ENCODE measurements at places on chromosomes 12 and 14.

DNA sequence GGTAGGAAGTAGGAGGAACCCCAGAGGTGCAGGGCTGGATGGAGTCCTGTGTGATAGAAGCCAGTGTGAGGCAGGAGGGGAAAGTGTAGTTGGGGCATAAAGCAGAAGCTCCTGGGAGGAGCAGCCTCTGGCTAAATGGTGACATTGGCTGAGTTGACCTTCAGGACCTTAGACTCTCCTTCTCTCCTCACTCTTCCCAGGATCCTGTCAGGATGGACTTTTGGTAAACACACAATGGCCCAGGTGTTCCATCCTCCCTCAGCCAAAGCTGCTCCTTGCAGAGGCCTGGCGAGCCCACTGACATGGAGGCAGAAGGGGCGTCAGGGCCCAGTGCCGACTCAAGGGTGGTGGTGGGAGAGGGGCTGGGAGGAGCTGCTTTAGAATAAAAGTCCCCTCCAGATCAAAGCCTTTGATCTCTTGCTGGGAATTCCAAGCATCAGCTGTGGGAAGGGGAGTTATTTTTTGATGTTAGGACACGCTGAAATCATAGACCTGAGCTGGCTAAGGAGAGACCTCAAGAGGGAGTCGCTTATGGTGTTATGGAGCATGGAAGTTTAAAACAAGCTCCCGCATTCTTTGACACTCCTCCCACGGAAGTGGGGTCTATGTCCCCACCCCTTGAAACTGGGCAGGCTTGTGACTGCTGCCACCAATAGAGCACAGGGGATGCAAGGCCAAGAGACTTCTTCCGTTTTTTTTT is 44.1 kb downstream of the SMIM41 start:
- H3K27me3 ChIP-seq, result peaks cover 9% of the 10 kb centered on the region
- H3K27ac ChIP-seq, result no peak overlapping the region
- no peaks in the 10 kb centered on the region for H3K36me3 ChIP-seq
- H3K4me1 ChIP-seq, result no peaks in the 10 kb centered on the region
- DNase-seq, result no peak
- H3K4me3 ChIP-seq, result no peak overlapping the region

GRCh38 chr14:59271256-59271655 is 82.8 kb downstream of the DAAM1 start:
- H3K27me3 ChIP-seq, result no peaks in the 10 kb centered on the region
- H3K4me1 ChIP-seq, result no peaks in the 10 kb centered on the region
- no peak overlapping the region for H3K4me3 ChIP-seq
- peaks cover 5% of the 10 kb centered on the region for H3K36me3 ChIP-seq
- no peak overlapping the region for H3K27ac ChIP-seq

- no peaks in the 10 kb centered on the region for H3K36me3 ChIP-seq
- no peaks in the 10 kb centered on the region for H3K27me3 ChIP-seq
- H3K4me3 ChIP-seq, result no peak overlapping the region
- H3K27ac ChIP-seq, result no peak overlapping the region
- no peaks in the 10 kb centered on the region for H3K4me1 ChIP-seq
Observed at GRCh38 chr12:14716848-14717444, 20.5 kb upstream of the GUCY2C start.

DNA sequence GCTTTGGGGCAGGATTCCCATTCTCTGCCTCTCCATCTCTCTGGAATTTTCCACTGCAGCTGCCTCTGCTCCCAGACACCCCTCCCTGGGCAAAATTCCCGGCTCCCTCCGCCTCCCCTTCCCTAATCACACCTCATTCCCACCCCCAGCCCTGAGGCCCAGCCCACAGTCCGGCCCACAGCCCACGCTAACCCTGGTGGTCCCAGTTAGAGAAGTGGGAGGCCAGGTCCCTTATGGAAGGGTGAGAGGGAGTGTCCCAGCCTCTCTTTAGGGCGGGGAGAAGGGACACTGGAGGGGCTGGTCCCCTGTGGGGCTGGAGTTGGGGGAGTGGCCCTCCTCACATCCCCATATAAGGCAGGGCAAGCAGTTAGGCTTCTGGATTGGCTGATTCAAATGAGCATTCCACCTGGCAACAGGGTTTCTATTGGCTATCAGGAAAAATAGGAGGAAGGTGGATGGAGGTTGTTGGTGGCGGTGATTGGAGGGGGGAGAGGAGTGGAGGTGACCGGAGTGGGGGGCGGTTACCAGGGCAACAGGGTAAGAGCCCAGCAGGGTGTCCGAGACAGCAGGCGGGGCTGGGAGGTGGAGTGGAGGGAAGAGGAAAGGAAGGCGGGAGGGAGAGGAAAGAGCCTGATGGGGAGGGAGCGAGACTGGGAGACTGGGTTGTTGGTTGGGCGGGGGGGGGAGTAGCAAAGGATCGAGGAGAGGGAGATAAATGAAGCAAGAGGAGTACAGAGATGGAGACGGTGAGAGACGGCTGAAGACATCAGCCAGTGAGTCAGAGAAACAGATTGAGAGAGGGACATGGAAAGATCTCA is 1.9 kb upstream of the PTMS start:
- H3K27ac ChIP-seq, result no peak overlapping the region
- peaks cover 12% of the 10 kb centered on the region for H3K27me3 ChIP-seq
- peaks cover 21% of the 10 kb centered on the region for H3K4me1 ChIP-seq
- peak; percentile 43 for DNase-seq
- no peak overlapping the region for H3K4me3 ChIP-seq
- no peaks in the 10 kb centered on the region for H3K36me3 ChIP-seq

DNA sequence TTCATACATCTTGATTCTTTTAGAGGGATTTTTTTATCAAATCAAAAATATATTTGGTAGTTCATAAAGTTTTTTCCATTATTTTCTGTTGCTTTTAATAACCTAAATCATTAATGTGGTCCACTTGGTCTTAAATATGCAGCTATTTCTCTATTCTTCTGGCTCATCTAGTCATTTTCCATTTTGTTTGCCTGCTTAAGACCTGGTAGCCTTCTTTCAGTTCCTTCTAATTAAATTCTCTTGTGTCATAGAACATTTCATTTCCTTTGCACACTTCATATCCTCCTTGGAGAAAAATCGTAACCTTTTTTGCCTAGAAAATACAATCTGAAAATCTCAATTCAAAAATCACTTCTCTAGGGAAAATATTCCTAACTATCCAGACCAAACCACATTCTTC is 387.0 kb downstream of the LRFN5 start:
- H3K4me3 ChIP-seq, result no peak overlapping the region
- no peak for DNase-seq
- no peaks in the 10 kb centered on the region for H3K36me3 ChIP-seq
- no peaks in the 10 kb centered on the region for H3K4me1 ChIP-seq
- H3K27ac ChIP-seq, result no peak overlapping the region

DNA sequence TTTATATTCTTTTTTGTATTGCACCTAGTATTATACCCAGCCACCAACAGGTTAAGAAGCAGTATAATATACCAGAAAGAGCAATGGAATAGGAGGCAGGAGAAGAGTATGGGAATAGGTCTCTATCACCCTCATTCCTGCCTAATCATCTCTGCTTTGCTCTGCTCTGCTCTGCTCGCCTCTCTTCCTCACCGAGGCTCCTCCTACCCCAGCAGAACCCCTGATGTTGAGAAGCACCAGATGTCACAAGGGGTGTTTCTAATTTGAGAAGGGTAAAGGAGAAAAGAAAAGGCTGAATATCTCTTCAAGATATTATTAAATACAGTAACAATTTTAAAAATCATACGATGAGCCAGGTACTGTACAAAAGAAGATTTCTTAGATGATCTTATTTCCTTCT is 89.0 kb downstream of the STON2 start:
- no peaks in the 10 kb centered on the region for H3K27me3 ChIP-seq
- no peak for DNase-seq
- no peaks in the 10 kb centered on the region for H3K4me1 ChIP-seq
- H3K36me3 ChIP-seq, result no peaks in the 10 kb centered on the region

DNA sequence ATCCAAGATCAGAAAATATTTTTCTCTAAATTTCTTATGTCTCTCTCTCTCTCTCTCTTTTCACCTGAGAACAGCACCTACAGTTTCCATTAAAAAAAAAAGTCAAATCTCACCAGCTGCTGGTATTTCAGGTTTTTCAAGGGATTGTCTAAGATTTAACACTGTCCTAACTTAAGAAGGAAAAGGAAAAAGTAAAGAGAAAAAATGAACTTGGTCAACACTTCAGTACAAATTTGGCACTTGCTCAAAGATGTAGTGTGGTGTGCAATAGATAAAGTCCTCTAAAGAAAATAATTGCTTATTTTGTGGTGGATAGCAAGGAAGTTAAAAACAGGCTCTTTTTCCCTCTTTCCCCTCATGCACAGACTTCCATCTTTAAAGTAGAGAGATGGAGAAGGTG is 416.2 kb downstream of the SOX5 start:
- no peak for DNase-seq
- H3K27me3 ChIP-seq, result no peaks in the 10 kb centered on the region
- H3K4me1 ChIP-seq, result no peaks in the 10 kb centered on the region
- H3K27ac ChIP-seq, result no peak overlapping the region
- H3K4me3 ChIP-seq, result no peak overlapping the region

DNA sequence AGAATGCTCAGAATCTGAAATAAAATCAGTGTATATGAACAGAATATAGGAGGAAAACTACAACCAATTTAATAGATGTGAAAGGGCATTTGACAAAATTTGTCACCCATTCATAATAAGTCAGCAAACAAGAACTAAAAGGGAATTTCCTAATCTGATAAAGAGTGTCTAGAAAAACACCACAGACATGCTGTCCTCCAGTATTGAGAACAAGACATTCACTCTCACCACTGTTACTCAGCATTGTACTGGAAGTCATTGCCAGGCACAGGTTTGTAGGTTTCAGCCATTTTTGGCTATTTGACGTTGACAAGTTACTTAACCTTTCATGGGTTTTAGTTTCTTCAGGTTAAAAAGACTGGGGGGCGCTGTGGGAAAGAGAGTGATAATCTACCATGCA is 13.2 kb downstream of the EIF2S1 start:
- H3K4me1 ChIP-seq, result no peaks in the 10 kb centered on the region
- peaks cover 77% of the 10 kb centered on the region for H3K36me3 ChIP-seq
- no peak overlapping the region for H3K4me3 ChIP-seq
- no peak for DNase-seq
- H3K27ac ChIP-seq, result no peak overlapping the region
- no peaks in the 10 kb centered on the region for H3K27me3 ChIP-seq

DNA sequence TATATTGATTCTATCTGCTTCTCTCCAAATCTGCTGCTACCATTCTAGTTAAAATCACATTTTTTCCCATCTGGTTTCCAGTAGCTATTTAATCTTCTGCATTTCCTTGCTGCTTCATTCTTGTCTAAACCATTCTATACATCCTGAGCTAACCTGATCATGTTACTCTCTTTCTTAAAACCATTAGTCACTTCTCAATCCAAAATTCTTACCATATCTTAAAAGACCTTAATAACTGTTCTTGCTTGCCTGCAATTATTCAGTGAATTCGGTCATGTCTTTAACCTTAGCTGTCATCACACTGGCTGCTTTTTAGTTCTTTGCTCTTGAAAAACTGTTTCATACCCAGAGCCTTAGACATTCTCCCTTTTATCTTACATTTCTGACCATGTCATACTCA is 56.4 kb upstream of the PZP start:
- H3K27me3 ChIP-seq, result no peaks in the 10 kb centered on the region
- no peaks in the 10 kb centered on the region for H3K36me3 ChIP-seq
- H3K4me1 ChIP-seq, result no peaks in the 10 kb centered on the region
- no peak overlapping the region for H3K4me3 ChIP-seq
- DNase-seq, result no peak

DNA sequence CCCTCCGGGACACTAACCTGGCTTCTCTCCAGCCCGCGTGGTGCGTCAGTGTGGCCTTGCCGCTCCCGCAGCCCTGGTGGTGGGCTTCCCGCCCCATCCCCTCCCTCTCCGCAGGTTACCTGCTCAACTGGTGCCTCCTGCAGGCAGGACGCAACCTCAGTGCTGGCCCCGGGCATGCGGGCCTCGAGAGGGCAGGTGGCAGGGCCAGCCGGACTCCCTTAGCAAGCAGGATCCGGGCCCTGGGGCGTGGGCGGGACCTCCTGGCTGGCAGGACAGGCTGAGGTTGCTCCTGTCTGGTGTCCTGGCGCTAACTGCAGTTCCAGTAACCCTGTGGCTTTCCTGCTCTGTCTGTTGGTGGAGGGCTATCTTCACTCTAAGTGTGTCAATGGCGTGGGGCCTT is 8.6 kb upstream of the ADSS1 start:
- no peaks in the 10 kb centered on the region for H3K27me3 ChIP-seq
- H3K36me3 ChIP-seq, result peaks cover 57% of the 10 kb centered on the region
- no peaks in the 10 kb centered on the region for H3K4me1 ChIP-seq
- H3K27ac ChIP-seq, result no peak overlapping the region

GRCh38 chr14:38789805-38790204 is 313.2 kb downstream of the SEC23A start:
- H3K36me3 ChIP-seq, result no peaks in the 10 kb centered on the region
- H3K27ac ChIP-seq, result no peak overlapping the region
- no peaks in the 10 kb centered on the region for H3K4me1 ChIP-seq
- H3K27me3 ChIP-seq, result no peaks in the 10 kb centered on the region
- H3K4me3 ChIP-seq, result no peak overlapping the region

- no peaks in the 10 kb centered on the region for H3K27me3 ChIP-seq
- no peak for DNase-seq
- H3K36me3 ChIP-seq, result no peaks in the 10 kb centered on the region
Observed at GRCh38 chr12:81095501-81096232, 17.8 kb downstream of the ACSS3 start.

DNA sequence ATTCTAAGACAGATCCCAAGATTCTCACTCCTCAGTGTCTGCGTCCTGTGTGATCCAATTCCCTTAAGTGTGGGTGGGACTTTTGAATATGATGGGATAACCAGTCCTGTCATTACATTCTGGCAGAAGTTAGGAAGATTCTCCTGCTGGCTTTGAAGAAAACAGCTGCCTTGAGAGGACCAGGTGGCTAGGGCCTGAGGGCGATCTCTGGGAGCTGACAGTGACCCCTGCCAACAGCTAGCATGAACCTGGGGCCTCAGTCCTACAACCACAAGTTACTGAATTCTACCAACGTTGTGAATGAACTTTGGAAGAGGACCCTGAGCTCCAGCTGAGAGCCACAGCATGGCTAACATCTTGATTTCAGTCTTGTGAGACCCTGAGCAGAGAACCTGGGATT is 44.3 kb upstream of the HMGA2 start:
- no peak for DNase-seq
- H3K4me1 ChIP-seq, result no peaks in the 10 kb centered on the region
- no peaks in the 10 kb centered on the region for H3K36me3 ChIP-seq

GRCh38 chr12:39990122-39991101 is 115.5 kb downstream of the SLC2A13 start:
- H3K4me1 ChIP-seq, result no peaks in the 10 kb centered on the region
- no peak overlapping the region for H3K27ac ChIP-seq
- H3K36me3 ChIP-seq, result no peaks in the 10 kb centered on the region
- peak; percentile 32 for DNase-seq
- H3K4me3 ChIP-seq, result no peak overlapping the region
